ENCODE measurements at places on chromosomes 12 and 14.

- no peak for DNase-seq
Measured at GRCh38 chr14:75459099-75459741, 31.4 kb downstream of the JDP2 start.

DNA sequence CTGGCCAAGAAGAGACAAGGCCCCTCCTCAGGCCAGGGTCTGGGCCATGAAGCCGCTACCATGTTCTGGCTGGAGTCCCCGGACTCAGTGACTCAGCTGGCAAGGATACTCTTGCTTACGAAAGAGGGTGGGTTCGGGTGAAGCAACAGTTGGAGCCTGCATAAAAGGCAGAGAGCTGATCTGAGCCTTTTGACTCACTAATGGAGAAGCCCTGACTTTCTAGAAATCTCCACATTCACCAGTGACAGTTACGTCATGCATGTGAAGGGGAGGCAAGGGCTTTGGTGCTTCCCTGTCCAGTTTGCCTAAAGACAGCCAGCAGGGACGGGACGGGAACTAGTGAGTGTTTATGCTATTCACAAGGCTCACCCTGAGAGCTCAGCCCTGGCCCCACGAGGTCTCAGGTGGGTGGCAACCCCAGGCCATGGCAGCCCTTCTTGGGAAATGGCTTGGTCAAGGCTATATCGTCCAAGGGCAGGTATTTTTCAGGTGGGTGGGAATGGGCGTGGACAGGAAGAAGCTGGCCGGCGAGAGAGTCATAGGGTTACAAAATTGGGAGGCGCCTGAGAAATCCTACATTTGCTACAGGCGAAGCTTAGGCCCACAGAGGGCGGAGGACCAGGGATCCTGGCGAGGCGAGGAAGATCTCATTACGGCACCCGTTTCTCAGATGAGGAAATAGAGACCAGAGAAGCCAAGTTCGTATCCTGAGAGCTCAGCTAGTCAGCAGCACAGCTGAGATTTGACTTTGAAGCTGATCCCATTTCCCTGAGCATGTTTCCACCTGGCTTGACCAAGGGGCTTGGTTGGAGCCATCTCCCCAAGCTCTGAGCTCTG lies 314.6 kb downstream of the BCL11B start:
- DNase-seq: no peak

DNA sequence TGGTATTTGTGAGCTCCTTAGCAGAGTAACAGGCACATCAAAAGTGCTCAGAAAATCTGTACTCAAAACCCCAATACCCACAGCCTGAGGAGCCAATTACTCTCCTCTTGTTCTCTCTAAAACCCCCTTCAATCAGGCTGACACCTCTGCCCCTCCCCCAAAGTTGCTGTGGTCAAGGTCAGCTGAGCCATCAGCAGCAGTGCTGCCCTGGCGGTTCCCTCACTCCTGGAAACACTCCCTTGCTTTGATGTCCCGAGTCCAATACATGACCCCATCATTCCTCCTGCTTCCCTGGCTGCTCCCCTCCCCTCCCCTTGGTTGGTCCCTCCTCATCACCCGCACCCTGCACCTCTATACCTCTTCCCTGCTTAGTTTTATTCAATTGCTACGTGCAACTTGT lies 57.2 kb upstream of the C14orf132 start:
- DNase-seq: no peak

DNA sequence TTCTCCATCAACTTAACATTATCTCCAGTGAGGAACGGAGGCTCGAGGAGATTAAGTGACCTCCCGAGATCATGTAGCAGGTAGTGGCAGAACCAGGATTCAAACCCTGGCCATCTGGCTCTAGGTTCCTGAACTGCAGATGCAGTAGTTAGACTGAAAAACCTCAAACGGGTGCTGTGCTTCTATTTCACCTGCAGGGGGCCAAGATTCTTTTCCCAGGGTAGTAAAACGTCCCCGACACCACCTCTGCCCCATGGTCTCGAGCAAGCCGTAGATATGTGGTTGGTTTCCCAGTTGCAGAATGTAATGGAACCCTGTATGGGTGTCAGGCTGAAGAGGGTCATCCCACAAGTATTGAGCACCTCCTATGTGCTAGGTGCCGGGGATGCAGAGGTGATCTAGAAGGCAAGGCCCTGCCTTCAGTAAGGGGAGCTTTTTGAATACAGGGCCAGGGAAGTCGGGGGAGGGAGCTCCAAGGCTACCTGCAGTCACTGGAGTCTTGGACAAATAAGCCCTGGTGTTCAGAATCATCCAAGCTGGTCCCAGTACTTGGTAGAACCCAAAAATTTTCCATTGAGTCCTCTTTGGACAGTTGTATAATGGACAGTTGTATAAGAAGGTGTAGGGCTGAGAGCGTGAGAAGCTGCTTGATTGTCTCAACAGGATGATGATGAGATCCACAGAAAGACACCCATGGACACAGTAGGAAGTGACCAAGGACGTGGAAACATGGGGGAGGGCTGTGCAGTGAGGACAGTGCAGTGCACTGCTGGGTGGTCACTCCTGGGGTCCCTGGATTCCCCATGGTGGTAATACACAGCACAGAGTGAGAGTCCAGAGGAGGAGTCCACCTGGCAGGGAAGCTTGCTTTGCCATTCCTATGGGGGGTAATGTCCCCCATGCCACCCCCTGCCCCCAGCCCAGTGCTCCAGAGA lies 197.2 kb downstream of the CHST11 start:
- no peak for DNase-seq

- no peak for DNase-seq
Measured at GRCh38 chr12:108352591-108352990, 13.5 kb upstream of the CMKLR1 start.

GRCh38 chr14:40674502-40674901 lies 932.2 kb upstream of the LRFN5 start:
- no peak for DNase-seq

All from HS-5 (cell line).